Right ventricle myocardium inferior (tissue), 1 donor: ENCODE measurements at places on chromosomes 12 and 14.

GRCh38 chr12:31325524-31325875, 450 bp downstream of the SINHCAF start:
- DNase-seq, result no peak

GRCh38 chr12:111242184-111242583, 126.7 kb downstream of the PHETA1 start:
- no peak for DNase-seq

GRCh38 chr12:54734196-54734950, 86.2 kb upstream of the DCD start:
- DNase-seq, result no peak

GRCh38 chr12:6788972-6789924, at the start of gene CD4:
CD4 (plus strand) TSS chr12:6789528; CDS start chr12:6800139, 10,611 bp downstream.
- peak; percentile 87 for DNase-seq

DNA sequence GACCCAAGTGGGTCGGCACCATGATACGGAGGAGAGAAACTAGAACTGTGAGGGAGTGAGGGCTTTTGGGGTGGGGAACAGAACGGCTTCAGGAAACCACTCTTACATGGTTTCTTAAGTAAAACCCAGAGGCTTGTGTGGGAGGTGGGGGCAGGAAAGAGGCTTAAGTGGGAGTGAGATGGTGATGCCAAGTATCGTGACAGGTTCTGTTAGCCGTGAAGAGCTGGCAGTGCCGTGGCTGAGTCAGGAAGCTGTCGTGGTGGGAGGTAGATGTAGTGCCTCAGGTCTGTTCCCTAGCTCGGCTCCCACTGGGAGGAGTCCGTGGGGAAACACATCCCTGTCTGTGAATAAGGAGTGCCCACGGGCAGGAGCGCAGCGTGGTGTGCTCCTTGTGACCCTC, 185.8 kb upstream of the FKBP4 start:
- DNase-seq, result no peak
